Activated T-helper 1 cell treated with Interleukin-2 at 50 U/mL for 16 hours (primary cell): ENCODE measurements at places on chromosomes 6 and 20.

DNA sequence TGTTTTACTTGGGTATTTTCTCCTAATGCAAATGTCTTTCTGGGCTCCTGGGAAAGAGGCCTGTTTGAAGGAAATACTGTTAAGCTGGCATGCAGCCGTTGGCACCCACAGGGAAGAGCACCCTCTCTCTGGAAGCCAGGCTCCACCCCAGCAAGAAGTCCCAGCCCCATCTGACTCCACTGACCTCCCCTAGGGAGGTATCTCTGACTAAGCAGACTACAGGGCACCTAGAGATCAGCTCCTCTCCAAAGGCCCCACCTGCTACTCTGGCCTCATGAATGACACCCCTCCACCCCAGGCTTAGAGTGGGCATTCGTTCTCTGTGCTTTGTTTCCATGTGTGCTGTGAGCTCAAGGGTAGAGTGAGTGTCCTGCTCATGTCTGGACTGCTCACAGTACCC lies 6.4 kb upstream of the MDGA1 start:
- DNase-seq = no peak

- DNase-seq = no peak
Observed at GRCh38 chr20:45822857-45823256, 4.3 kb downstream of the TNNC2 start.

DNA sequence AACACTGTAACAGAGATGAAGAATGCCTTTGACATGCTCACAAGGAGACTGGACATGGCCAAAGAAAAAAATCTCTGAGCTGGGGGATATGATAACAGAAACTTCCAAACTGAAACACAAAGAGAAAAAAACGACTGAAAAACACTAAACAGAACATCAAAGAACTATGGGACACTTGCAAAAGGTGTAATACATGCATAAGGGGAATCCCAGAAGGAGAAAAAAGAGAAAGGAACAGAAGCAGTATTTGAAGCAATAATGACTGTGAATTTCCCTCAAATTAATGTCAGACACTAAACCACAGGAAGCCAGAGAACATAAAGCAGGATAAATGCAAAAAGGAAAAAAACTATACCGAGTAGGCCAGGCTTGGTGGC lies 117.4 kb upstream of the ARID1B start:
- DNase-seq = no peak

DNA sequence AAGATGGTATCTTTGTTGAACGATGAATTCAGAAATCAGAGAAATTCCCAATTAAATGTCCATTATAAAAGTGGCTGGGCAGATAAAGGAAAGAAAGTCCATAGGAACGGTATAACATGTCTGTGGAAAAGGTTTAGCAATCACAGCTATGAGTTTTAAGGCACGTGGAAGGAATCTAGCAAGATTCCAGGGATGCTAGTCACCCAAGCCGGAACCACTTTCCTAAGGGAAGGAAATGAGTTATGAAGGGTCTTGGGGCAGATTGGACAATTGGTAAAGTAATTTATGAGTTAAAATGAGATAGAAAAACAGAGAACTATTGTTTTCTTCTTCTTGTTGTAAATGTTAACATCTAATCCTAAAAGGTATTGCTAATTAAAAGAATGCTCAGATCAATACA lies 384.8 kb downstream of the ADGRB3 start:
- no peak for DNase-seq

DNA sequence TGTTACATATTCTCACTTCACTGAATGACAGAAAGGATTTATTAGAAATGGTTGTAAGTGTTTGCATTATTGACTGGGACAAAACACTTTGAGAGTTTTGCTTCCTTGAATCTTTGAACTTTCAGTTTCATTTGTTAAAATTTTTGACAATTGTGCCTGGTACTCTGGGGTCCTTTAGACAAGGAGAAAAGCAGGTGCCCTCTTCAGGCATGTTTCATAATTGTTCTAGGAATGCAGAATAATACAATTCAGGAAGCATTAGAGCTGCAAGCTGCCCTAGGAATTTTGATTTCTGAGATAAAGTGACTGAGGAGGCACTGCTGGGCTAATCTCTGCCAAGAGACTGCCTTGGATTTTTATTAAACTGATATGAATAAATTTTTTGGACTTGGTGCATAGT lies 49.7 kb downstream of the TOP1 start:
- DNase-seq = no peak

DNA sequence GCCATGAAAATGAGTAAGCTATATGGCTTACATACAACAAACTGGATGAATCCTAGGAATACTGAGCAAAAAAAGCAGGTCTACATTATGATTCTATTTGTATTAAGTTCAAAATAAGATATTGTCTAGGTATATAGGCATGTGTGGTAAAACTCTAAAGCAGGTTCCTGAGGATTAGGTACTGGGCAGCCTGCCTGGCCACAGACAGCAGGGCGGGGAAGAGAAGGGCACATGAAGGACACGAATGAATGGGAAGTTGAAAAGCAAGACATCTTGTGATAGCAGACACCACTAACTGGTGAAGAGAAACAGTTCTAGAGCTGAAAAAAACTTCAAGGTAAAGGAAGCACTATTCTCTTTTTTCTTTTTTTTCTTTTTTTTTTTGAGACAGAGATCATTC lies 72.6 kb upstream of the SLC4A11 start:
- no peak for DNase-seq

DNA sequence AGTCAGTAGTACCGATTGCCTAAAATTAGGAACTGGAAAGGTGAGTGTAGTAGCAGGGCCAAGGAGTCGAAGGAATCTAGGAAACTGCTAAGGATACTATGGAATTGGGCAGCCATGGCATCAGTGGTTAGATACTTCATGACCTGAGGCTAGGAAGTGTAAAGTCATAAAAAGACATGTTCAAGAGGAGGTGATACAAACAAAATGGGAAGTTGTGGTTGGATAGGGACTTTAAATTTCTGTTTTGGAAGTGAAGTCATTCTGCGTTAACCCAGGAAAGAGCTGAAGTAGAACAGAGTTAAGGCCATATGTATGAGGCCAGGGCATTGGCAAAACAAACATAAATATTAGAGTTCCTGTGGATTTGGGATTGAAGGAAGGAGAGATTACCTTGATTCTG lies 88.6 kb upstream of the TMEM181 start:
- DNase-seq = no peak

DNA sequence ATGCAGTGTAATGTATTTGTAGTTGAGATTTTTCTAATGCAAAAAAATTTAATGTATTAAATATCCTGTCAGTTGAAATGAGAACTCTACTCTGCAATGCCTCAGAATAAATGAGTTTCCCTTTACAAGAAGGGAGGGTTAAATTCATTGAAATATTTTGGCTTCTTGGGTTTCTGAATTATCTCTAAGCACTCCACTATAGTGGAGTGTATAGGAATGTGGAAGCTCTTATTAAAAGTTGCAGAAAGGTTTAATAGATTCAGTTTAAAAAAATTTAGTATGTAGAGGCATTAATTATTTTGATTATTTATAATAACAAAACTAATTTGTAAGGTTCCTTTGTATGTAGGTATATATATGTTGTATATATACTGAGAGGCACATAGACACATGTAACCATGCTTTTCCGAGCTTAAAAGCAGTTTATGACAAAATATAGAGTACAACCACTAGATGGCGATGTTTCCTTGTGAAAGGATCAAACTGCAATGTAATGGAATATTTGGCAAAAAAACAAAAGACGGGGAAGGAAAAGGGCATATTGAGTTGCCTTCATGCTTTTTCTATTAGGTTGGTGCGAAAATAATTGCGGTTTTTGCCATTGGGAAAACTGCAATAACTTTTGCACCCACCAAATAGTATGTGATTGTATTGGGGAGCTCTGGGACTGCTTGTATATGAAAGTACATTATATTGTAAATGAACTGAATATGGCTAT lies 144.2 kb downstream of the MYO6 start:
- no peak for DNase-seq

- no peak for DNase-seq
Observed at GRCh38 chr6:161372422-161372793, 98.5 kb upstream of the AGPAT4 start.

DNA sequence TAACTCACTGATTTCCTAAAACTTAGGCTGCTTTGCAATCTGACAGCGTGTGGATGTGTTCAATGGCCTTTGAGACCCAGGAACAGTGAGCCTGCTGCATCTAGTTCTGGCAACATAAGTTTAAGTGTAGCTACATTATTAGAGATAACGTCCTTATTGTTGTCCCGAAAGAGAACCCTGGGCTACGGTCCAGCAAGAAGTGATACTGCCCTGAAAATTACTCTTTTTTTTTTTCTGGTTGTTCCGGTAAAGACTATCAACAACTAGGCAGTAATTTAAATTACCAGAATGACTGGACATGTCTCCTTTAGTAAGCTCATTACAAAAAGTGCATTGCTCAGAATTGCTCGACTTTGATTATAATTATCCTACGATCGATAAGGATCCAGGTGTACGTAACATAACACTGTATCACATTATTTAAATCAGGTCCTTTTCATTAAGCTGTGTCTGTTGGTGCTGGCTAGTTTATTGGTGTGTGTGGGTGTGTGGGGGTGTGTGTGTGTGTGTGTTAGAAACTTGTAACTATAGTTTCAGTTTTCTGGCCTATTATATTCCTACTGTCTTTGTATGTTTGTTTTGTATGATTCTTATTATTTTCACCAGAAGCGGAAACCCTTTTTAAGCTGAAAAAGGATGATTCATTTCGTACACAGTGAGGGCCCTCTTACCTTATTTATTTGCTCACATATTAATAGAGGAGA lies 3.0 kb downstream of the TSHZ2 start:
- no peak for DNase-seq

GRCh38 chr6:37061157-37061804 lies 55.8 kb downstream of the FGD2 start:
- no peak for DNase-seq

DNA sequence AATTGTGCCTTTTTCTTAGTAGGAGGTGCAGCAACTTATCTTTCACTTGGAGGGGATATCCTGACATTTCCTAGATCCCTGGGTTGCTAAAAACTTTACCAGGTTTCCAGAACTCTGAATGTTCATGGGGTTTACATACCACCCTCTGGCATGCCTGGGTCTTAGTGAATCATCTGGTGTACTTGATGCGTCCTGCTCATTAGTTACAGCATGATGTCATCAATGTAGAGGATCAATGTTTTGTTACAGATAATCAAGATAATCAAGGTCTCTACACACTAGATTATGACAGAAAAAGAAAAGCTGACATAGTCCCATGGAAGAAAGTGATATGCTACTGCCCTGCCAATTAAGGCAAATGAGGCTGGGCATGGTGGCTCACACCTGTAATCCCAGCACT lies 27.0 kb downstream of the FITM2 start:
- no peak for DNase-seq
